ENCODE measurements at places on chromosomes 11 and 22.
A peak's percentile ranks its signal among the peaks of the same experiment; 100 is the strongest.

DNA sequence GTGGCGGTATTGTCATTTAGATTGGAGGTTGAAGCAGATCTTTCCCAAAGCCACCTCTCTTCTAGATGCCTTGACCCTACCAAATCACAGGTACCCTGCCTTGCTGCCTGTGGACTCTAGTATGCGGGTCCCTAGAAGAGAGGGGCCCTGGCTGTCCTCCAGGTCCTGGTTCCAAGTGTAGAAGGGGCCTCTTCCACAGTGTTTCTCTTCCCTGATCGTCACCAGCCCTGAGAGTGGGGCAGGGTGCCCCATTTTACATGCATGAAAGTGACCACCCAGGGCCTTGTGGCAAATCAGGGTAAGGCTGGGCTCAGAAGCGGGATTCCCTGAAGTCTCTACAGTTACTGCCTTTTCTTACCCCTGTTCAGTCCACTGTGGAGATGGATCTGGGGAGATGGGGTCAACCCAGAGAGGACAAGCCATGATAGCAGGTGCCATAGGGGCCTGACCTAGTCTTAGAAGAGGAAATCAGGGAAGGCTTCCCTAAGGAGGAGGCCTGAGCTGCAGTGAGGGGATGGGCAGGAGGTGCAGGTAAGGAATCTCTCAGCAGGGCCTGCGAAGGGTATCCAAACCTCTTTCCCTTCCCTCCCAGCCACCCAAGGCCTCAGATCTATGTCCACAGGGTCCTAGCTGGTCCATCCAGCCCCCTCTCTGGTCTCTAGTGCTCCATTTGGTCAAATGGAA, 1.2 kb upstream of the LRRC32 start:
- no peak for DNase-seq

DNA sequence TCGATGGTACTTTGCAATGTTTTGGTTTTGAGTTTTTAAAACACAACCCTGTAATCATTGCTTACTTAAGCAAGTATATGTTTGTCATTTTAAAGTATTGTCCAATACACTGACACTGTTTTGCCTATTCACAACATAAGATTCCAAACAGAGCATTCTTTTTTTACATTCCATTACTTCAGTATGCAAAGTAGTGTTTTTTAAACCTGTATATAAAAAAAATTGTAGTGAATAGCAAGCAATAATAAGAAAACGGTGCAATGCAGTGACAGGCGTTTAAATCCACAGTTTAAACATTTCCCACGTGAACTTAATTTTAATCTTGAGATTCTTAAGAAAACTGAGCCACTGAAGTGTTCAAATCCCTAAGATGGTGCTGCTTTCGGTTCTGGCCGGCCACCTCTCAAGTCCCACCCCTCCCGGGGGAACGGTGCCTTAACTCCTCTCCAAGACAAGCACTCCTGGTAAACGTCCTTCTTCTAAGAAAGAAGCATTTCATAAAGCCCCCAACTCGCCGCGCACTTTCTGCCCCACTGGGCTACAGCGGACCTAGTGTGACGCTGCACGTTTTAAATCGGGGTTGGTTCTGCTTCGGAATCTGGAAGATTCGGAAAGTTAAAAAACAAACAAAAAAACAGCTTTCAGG, 2.9 kb downstream of the PGR start:
- peak; percentile 6 for DNase-seq

- DNase-seq: no peak
Observed at GRCh38 chr11:80559942-80560341, 1119.1 kb upstream of the TENM4 start.

DNA sequence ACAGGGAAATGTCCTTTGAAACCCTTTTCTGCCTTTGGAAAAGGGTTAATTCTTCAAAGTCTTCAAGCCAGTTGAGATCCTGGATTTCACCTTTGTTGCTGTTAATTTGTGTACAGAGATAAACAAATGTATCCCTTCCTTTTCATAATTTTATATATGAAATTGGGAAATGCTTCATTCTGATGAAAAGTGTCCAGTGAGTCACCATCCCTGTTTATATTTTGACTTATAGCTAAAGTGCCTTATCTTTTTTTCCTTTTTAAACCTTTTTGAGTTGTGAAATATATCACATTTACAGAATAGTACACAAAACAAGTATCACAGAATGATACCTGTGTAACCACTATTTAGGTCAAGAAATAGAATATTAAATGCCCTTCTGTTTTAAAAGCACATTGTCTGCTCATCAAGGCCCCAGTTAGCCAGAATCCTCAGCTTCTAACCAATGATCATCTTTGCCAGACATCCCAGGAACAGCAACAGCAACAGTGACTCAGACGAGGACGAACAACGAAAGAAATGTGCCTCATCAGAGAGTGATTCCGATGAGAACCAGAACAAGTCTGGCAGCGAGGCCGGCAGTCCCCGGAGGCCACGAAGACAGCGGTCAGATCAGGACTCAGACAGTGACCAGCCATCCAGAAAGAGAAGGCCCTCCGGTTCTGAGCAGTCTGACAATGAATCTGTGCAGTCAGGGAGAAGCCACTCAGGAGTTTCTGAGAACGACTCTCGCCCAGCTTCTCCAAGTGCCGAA, 27.3 kb downstream of the CTR9 start:
- peak; percentile 93 for DNase-seq

DNA sequence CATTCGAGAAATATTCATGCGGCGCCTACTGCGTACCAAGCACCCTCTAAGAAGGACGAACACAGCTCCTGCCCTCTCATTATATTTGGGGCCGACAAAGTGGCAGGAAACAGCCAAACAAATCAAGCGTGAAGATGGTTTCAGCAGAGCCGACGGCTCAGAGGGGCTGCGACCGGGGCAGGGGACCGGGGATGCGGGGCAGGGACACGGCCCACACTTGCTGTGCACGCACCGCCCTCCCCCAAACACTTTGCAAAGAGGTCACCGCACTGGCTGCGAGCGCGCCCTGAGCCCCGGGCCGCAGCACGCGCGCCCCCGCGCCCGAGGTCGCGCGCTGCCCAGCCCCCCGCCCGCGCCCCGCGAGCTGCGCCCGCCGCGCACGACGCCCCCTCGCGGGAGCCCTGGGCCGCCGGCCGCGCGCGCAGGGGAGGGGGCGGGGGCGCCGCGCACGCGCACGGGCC, 255 bp upstream of the SYNGR1 start:
- no peak for DNase-seq

DNA sequence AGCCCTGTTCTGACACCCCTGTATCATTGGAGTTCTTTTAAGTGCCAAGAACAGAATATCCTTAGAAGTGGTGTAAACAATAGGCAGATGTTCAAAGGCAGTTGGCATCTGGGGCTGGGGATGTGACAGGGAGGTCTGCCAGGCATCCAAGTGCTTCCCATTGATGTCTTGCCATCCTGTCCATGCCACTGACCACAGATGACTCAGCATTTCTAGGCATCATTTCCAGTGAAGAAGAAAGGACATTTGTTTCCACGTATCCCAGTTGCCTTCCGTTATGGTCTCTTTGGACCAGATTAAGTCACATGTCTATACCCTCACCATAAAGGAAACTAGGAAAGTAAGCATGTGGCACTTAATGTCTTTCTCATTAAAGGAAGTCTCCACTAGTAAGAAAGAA, 76.7 kb upstream of the BARX2 start:
- DNase-seq: no peak

GRCh38 chr11:15148169-15148568, 33.4 kb downstream of the INSC start:
- peak; percentile 39 for DNase-seq

DNA sequence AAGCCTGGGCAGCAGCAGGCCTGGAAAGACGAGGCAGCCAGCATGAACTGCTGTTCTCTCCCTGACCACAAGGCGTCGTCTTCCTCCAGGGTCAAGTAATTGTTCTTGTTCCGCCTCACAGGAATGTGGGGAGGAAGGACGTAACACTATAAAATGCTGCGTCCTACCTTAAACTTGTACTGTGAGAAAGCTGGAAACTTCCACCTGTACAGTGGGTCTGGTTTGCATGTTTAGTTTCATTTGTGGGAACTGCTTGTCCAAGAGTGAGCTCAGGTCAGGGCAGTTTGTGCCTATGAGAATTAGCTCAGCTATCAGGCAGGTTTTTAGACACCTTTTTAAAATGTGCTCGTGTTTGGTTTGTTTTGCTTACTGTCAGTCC, 55.2 kb downstream of the PANX1 start:
- peak; percentile 69 for DNase-seq

DNA sequence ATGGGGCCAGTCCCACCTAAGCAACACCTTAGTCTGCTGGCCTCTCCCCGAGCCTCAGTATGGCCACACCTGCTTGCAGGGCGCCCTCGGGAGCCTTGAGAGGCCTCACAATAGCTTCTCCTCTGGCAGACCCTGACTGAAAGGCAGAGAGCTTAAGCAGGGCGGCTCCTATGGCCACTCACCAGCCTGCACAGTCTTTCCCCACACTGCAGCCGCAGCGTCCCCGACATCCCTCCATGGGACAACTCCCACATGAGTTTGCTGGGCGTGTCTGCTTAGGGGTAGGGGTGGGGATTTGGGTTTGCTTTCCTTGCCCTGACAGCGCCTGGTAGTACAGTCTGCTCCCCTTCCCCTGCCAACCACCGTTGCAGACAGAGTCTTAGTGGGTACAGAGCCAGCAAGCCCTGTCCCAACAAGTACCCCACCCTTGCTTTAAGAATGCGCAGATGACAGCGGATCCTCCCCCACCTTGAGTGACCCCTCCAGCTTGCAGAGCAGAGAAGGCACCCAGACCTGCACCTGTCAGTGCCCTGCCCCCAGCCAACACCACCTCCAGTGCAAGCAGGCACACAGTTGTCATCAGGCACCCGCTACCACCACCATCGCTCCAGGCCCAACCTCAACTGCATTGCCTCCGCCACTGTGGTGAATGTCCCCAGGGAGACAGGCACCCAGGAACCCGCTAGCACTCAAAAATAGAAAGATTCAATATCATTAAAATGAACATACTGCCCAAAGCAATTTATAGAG, 413.8 kb upstream of the ARHGAP42 start:
- no peak for DNase-seq

DNA sequence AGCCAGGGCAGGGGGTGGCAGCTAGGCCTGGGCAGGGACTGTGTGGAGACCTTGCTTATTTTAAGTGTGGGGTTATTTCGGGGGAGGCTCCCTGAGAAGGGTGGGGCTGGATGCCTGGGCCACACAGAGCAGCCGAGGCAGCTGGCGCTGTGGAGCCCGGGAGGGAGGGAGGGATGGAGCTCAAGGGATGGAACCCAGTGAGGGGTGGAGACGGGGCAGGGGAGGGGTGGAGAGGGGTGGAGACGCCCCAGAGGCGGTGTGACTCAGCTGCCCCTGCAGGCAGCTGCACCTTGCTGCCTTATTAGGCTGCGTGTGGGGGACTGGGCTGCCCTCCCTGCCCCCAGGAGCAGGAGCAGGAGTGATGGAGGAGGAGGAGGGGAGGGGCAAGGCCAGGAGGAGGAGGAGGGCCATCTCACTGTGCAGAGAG, 9.8 kb upstream of the TSSC4 start:
- DNase-seq: peak; percentile 73

DNA sequence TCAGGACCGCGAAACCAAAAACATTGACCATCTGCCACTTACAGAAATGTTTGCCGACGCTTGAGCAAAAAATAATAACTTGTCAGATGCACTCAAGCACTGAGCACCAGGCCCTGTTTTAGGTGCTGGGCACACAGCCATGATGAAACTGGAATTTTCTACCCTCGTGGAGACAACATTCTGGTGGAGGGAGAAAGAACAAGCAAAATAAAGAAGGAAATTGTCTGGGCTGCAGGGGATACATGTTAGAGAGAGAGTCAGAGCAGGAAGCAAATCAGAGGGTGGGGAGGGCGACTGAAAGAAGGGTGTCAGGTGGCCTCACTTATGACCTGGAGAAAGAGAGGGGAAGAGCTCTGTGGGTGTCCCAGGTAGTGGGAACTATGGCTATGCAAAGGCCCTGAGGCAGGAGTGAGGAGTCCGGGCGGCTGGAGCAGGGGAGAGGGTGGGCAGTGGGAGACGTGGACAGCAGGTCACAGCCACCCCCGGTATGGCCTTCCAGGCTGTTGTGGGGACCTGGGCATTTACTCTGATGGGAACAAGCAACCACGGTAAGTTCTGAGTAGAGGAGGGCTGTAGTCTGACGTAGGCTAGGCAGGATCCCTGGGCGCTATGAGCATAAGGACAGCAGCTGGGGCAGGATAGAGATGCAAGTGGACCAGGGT, 78.8 kb downstream of the MYEOV start:
- DNase-seq: no peak

- DNase-seq: no peak
Observed at GRCh38 chr11:9277176-9277575, 12.0 kb upstream of the DENND5A start.

DNA sequence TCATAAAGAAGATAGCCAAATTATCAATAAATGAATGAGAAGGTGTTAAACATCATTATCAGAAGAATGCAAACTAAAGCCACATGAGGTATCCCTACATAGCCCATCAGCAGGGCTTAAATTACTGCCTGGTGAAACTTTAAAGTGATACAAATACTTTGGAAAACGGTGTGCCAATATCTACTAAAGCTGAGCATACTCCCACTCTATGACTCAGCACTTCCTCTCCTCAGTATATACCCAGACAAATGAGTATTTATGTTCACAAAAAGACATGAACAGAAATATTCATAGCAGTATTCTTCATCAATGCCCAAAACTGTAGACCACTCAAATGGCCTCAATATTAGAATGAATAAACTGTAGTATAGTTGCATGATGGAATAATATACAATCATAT, 284.6 kb upstream of the ZC3H12C start:
- peak; percentile 59 for DNase-seq

GRCh38 chr11:121035169-121035755, 11.4 kb downstream of the TBCEL start:
- DNase-seq: peak; percentile 58

GRCh38 chr22:42610186-42610585, 4.5 kb downstream of the POLDIP3 start:
- DNase-seq: no peak

- no peak for DNase-seq
Observed at GRCh38 chr11:16177688-16178087, 178.7 kb downstream of the SOX6 start.

GRCh38 chr11:18715476-18715875, 10.5 kb downstream of the IGSF22 start:
- DNase-seq: no peak

- no peak for DNase-seq
Observed at GRCh38 chr11:11211186-11211585, 141.9 kb downstream of the CSNK2A3 start.

- DNase-seq: no peak
Observed at GRCh38 chr11:75850787-75851186, 35.8 kb downstream of the UVRAG start.

DNA sequence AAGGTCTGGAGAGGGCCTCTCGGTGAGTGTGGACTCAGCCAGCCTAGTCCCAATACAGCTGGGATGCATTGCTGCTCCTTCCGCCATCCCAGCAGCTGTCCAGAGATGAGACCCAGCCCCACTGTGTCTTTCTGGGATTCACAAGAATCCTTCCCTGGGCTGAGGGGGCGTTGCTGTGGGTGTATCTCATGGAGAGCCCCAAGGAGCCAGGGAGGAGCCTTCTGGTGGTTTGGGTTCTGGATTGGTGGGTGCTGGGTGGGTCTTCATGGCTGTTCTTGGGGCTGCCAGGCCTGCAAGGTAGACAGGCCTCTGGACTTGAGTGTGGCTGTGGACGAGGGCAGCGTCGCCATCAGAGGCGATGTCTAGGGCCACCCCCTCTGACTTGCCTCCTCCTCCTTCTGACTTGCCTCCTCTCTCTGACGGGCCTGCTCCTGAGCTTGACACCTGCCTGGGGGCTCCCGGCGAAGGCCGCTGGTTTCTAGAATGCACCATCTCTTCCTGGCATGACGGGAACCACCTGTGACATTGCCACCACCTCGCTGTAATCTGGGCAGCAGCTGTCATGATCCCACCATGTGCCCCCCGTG, 17.2 kb downstream of the KCNQ1 start:
- DNase-seq: no peak
